ENCODE measurements at places on chromosomes 1 and 21.

DNA sequence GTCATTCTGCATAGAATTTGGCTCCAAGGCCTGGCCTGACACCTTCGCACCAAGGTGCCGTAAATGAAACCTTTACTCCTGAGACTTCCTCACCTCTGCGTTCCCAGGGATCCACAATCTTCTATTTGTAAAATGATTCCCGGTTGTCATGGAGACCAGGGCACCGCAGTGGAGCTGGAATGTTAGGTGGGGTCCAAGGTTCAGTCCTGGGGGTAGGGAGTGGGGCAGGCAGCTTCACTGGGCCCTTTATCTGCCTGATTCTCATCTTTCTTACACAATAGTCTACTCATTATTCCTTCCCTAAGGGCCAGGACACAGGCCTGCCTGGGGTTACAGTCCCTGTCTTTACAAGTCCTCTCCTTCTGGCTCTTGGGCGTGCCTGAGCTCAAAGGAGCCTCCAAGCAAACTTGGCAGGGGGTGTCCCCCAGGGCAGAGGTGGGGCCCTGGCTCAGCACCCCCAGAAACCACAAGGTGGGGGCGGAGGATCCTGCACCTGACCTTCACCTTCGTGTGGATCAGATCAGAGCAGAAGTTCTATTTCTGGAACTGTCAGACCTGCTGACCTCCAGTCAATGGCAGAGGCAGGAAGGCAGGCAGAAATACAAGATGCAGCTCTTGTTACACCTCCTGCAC is 51.1 kb downstream of the RIPK4 start:
- DNase-seq = no peak

DNA sequence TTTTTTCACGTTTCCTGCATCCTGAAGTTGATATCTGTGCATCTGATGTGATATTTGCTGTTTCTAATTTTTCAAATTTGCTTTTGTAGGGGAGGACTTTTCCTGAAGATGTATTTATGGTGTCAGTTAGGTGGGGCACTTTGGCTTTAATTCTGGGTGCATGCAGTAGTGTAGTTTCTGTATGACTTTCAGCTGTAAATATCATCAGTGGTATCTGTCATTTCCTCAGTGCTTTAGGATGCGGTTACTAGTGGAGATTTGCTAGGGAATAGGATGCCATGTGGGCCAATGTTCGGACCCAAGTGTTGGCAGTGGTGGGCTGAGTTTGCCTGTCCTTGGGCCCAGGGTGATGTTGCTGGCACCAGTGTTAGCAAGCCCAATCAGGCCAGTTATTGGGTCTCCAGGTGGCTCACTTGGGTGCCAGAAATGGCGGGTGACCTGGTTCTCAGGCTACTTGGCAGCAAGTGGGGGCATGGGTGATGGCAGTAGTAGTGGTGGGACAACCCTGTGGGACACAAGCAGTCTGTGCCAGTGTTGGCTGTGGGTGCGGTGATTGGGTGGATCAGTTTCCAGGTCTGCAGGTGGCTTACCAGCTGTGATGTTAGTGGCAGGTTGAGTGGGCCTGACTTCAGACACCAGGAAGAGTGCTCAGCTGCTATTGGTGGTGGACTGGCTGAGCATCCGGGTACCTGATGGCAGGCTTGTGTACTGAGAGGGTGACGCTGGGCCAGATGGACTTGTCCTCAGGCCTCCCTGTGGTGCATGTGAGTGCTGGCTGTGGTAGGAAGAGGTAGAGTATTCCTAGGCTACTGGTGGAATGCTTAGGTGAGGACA is 24.4 kb downstream of the CD55 start:
- DNase-seq = no peak

- no peak for DNase-seq
These were observed 39.2 kb upstream of the POU3F1 start for GRCh38 chr1:38085666-38086330.

- no peak for DNase-seq
These were observed 348.2 kb upstream of the DUSP10 start for GRCh38 chr1:222090103-222090502.

- no peak for DNase-seq
These were observed 130.7 kb upstream of the IGSF21 start for GRCh38 chr1:17976854-17977253.

- DNase-seq = no peak
These were observed 95.0 kb downstream of the BEND5 start for GRCh38 chr1:48681476-48682305.

DNA sequence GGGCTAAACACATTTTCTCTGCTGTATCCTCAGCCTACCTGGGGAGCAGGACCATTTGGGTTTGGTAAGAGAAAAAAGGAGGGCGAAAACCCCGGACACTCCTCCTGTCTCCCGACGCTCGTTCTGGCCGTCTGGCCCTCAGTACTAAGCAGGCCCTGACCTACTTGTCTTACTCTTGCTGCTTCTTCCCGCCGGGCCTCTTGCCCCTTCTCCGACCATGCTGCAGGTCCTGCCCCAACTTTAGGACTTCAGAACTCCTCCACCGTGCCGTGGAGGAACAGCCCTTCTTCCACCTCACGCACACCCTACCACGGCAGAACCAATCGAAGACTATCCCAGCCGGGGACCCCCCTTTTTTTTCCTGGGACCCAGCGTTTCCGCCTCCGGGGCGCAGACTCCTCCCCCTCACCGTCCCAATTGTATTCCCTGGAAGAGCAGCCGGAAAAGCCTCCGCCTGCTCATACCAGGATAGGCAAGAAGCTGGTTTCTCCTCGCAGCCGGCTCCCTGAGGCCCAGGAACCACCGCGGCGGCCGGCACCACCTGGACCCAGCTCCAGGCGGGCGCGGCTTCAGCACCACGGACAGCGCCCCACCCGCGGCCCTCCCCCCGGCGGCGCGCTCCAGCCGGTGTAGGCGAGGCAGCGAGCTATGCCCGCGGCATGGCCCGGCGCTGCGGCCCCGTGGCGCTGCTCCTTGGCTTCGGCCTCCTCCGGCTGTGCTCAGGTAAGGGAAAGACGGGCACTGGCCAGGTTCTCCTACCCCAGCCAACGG is at the start of gene CHRNB2:
Gene CHRNB2 (plus strand): TSS at position 393 of the 771 bp plus-strand sequence. CDS start 267 bp downstream, at position 660.
- DNase-seq = no peak

DNA sequence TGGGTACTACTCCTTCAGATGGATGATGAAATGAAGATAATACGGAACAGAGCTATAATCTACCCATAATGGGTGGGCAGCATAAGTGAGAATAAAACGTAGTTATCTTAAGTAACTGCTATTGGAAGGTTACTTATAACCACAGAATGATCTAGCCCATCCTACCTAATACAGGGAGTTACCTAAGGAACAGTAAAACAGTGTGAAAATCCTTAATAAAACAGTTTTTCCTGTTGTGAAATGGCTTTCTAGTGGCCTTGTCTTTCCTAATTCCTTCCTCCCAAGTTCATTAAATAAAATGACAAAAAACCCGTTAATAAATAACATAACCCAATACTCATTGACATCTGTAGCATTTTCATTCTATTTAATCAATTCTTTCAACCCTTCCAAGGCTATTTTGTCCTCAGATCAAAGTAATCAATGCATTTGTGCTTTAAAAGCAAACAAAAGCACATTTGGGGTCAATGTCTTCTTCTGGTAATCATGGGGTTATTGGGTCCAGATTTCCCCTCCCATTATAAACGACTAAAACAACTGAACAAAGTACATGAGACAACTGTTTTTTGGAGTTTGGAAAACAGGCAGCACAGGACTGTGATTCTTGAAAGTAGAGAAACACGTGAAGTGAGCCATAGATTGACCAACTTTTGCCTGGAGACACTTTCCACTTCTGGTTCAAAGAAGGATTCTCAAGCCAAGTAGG is 42.0 kb downstream of the PAPPA2 start:
- DNase-seq = no peak

Data from brain pericyte (primary cell).